Stimulated activated CD8-positive, alpha-beta memory T cell treated with anti-CD3 and anti-CD28 coated beads, Interleukin-4, amount 100 ng/mL, for 1 hour (primary cell): ENCODE measurements at places on chromosomes 3 and 15.

- DNase-seq, result no peak
Measured at GRCh38 chr3:189625572-189625971, 5.6 kb upstream of the TP63 start.

- DNase-seq, result no peak
Measured at GRCh38 chr3:101549473-101549872, 12.2 kb upstream of the TRMT10C start.

GRCh38 chr3:73485877-73486330, 138.8 kb downstream of the PDZRN3 start:
- no peak for DNase-seq

DNA sequence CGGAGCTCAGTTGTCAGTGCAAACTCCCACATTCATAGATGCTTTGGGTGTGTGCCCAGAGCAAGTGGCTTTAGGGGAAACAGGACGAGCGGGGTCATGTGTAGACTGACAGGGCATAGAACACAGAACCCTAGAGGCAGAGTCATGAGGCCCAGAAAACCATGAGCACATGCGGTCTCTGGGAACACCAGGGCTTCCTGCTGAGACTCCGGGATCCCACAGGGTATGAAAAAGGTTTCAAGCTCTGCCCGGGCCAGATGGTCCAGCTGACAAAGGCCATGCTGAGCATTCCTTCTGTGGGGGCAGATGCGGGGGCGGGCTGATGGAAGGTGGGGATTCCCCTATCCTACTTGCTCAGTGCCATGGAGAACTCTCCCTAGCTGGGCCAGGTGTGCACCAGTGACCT, 44.8 kb downstream of the ROPN1B start:
- no peak for DNase-seq

- DNase-seq, result no peak
Measured at GRCh38 chr3:171219258-171219657, 192.7 kb upstream of the SLC2A2 start.

DNA sequence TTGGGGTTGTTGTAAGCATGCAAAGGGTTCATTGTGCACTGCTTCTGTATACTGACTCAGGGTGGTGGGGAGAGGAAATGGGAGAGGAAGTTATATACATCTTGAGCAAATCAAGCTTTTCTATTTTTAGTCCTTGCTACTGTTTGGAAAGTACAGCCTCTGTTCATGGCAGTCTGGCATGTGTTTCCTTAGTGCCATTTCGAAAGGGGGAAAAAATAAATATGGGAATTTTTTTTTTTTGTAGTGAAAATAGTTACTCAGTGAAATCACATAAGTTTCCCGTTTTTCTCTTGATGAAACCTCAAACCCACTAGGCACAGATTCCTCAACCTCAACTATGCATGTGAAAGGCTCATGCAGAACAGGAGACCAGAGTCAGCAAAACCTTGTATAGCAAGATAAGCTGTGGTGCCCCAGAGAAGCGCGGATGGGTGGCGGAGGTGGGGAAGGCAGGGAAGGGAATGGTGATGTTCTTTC, 353.3 kb downstream of the LPP start:
- DNase-seq, result no peak

GRCh38 chr15:69377216-69377970, 36.8 kb upstream of the KIF23 start:
- DNase-seq, result no peak
